Endothelial cell of umbilical vein (primary cell): ENCODE measurements at places on chromosomes 1 and 21. TPM values are rescaled to one million over a fixed set of nuclear protein-coding genes. Genes with fewer than 3 reads are reported as not detected.

DNA sequence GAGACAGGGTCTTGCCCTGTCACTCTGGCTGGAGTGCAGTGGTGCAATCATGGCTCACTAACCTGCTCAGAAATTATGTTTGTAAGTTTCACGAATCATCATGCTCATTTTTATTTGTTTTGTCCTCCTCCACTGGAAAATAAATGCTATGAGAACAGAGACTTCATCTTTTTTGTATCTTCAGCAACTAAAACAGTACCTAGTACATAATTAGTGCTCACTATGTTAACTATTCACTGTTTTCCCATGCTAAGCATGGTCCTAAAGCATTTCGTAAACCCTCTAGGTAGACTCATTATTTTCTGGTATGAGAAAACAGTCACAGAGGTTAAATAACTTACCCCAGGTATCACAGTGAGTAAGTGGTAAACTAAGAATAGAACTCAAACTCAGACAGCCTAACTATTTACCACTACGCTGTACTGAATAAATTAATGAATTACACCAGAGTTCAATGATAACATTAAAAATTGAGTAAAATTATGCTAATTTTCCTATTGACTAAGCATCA, 118.4 kb downstream of the RERE start:
- DNase-seq, result no peak

- DNase-seq, result no peak
Measured at GRCh38 chr1:203078478-203078877, 7.3 kb downstream of the MYOG start.

CCDC30 gene
- polyA plus RNA-seq, result 0.16 and 0.19 TPM in 2 replicates

DNA sequence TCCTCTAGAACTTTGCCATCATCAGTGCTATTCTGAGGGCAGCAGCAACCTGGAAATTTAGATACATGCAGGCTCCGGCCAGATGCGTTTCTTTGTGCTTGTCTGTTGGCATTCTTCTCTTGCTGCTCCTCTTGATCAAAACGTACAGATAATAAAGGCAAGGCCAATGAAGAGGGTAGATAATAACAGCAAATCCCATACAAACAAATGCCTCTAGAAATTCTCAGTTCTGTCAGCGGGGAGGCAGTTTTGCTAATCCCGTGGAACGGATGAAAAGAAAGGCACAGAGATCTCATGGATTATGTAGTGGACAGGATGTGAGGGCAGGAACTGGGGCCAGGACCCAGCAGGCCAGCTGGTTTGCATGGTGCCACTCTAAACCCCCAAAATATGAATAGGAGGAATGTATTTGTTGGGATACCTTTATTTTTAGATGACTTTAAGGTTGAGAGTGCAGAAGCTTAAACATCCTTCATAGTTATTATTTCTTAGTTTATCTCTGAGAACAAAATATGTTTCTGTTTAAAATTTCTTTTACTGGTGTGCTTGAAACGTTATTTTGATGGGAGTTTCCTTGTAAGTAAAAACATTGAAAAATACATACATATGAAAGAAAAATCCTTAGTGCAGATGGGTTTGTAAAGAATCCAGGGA, 1.5 kb downstream of the ITSN1 start:
- DNase-seq, result peak; percentile 56

TEKT2 gene
- 0.61 and 0.62 TPM in 2 replicates for polyA plus RNA-seq

- no peak for DNase-seq
Measured at GRCh38 chr1:157652859-157653493, 47.6 kb downstream of the FCRL3 start.
